ENCODE measurements at places on chromosomes 1 and 21.

GRCh38 chr1:180928331-180929230, 15.9 kb downstream of the KIAA1614 start:
- DNase-seq = peak; percentile 5

- no peak for DNase-seq
These were observed 27.7 kb upstream of the KANK4 start for GRCh38 chr1:62346886-62347285.

DNA sequence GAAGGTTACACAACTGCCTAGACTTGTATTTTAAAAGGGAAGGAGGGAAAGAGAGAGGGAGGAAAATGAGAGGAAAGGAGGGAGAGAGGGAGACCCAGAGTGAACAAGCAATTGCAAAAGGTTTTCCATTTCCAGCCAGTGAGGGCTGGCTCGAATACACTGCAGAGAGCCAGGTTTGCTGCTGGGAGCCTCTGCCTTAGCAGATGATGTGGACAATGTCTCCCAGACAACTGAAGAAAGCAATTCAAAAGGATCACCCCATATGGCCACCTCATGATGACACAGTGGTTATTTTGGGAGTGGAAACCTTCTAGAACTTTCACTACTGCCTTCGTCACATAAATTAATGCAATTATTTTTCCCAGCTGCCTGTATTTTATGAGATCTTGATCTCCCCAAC, 86.4 kb downstream of the BCAR3 start:
- no peak for DNase-seq

GRCh38 chr21:45328198-45329091, 40.8 kb upstream of the POFUT2 start:
- DNase-seq = no peak

DNA sequence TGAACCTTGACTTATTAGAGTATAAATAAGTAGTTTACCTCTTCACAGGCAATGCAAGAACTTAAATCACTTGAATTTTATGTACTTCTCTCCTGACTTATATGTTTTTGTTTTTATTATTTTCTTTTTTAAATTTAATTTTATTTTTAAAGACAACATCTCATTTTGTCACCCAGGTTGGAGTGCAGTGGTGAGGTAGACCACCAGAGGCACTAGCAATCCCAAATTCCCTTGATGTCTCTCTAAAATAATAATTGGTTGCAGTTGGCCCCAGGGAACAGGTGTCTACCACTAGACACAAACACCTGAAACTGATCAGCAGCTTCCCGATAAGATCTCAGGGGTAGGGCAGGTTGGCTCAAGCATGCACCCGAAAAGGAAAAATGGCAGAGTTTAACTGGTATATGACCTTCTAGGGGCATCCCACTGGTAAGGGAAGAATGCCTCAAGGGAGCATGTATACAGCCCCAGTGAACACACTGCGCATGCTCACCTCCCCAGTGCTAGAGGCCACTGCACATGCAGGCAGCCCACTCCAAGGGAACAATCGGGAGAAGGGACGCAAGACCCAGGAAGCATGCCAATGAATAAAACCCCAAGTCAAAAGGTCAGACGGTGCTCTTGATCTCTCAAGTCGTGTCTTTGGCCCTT, 14.6 kb downstream of the EXOC8 start:
- no peak for DNase-seq

- DNase-seq = no peak
These were observed 45.7 kb downstream of the ABCD3 start for GRCh38 chr1:94463765-94464330.

GRCh38 chr1:115719285-115719684, 49.2 kb downstream of the CASQ2 start:
- DNase-seq = no peak

DNA sequence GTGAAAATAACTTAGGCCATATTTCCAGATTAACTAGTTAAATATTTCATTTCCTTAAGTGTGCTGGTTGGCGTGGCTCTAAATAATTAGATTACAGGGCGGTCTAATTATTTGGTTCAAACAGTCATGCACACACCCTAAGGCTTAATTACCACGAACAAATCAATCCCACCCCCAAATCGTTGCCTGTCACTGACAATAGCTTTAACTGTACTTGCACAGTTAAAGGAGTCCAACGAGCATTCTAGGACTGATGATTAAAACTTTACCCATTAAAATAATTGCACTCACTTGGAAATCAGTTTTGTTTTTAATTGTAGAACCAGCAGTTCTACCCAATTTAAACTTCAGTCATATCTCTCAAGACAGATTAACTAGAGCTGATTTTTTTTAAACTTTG, 1.5 kb upstream of the POU2F1 start:
- no peak for DNase-seq

DNA sequence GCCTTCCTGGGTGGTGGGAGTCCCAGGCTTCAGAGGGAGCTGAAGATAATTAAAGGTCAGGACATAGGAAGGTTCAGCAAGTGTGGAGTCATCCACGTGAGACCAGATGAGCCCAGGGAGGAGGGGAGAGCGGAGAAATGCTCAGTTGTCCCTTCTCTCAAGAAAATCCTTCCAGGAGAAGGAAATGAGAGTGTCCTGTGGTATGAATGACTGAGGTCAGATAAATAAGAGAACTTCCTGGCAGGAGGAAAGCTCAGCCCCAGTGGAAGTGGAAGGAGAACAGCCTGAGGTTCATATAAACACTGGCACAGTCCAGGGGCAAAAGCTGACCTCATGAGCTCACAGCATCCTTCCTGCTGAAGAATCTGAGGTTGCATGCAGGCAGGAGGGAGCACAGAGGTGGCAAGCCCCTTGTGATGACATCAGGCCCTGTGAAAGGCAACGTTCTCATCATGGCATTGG, 97.6 kb downstream of the NAV1 start:
- no peak for DNase-seq

DNA sequence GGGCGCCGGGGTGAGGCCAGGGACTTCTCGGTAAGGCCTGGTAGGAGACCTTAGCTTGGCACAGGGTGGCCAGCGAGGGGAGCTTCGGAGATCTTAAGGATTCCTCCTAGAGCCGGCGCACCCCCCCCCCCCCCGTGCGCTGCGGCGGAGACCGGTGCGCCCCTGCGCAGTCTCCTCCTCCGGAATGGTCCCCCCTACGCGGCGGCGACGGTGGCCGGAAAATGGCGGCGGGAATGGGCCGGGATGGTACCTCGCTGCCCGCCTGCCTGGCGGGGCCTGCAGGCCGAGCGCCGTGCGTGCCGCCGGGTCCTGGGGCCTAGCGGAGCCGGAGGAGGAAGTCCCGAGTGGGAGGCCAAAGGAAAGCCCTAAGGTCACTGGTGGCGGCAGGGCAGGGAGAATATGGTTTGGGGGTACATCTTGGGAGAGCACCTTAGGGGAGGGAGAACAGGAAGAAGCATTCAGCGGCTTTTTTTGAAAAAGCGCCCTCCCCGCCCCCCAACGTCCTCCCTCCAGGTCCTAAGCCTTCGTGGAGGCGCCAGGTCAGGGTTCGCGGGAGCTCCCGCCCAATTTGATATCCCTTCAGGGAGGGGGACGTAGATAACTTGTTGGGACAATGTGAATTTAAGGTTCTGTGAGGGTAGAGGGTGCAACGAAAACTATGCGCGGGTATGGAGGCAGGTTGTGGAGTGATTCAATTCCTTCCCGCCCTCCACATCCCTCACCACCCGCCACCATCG, 429 bp downstream of the SRRM1 start:
- no peak for DNase-seq

DNA sequence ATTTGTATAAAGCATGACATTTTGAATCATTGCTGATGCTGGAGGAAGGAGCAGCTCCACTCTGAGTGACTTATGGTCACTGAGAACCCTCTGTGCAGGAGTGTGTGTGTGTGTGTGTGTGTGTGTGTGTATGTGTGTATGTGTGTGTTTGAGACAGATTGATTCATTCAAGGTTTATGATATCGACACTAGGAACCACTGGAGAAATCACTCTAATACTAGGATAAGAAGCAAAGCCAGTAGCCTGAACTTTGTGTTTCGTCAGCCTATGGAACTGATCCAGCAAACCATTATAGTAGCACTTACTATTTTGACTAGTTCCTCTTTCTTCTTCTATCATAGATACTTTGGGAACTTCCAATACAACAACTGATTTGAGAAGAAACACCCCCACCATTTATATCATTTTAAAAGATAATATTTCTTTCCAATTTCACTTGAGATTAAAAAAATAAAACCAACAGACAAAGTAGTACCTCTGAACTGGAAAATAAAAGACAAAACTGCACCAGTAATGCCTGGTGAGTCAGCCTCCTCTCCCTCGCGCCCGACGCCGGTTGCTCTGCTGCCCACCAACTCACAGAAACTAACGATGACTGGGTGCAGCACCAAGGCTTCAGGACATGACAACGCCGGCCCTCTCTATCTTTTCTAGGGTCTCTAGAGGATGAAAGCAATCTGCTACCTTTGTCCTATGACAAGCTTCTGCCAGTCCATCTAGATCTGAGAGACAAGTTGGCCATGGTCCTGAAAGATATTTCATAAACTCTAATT, 20.9 kb downstream of the SLAMF1 start:
- DNase-seq = no peak

DNA sequence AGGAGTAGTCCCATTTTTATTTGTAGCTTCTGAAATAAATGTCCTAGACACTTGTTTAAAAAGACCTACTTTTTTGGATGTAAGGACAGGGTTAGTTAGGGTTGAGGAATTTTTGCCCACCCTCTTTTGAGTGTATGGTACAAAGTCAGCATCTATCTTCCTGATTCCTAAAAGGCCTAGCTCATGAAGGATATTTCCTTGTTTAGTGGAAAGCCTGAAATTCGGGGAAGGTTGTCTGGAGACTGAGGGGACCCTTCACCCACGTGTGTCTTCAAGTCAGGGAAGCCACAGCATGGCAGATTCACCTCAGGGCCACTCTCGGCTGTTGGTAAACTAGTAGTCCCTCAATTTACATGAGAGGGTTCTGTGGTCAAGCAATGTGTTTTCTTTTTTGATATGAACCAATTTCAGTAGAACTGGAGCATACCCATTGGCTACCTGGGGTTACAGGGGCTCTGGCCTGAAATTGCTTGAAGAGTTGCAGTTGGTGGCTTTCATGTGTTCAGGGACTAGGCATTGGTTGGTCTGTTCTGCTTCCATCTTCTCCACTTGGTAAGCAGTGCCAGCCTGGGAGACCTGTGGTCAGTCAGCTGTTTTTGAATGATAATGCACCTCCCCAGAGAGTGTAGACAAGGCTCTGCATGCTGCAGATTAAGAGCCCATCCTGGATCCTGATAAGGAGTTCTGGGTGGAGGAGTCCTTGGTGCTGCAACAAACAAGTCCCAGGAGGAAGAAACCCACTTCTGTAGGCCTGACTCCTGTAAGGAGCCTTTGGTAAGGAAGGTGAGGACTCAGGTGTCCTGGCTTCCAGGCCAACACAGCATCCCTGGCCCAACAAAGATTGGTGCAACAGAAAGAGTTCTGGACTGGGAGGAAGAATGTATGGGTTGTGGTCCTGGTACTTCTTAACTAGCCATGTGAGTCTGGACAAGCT, 6.3 kb downstream of the BTG2 start:
- no peak for DNase-seq

GRCh38 chr1:91076834-91077233, 55.0 kb upstream of the ZNF644 start:
- DNase-seq = no peak

- DNase-seq = no peak
These were observed 9.8 kb upstream of the IFNAR2 start for GRCh38 chr21:33219954-33220353.

DNA sequence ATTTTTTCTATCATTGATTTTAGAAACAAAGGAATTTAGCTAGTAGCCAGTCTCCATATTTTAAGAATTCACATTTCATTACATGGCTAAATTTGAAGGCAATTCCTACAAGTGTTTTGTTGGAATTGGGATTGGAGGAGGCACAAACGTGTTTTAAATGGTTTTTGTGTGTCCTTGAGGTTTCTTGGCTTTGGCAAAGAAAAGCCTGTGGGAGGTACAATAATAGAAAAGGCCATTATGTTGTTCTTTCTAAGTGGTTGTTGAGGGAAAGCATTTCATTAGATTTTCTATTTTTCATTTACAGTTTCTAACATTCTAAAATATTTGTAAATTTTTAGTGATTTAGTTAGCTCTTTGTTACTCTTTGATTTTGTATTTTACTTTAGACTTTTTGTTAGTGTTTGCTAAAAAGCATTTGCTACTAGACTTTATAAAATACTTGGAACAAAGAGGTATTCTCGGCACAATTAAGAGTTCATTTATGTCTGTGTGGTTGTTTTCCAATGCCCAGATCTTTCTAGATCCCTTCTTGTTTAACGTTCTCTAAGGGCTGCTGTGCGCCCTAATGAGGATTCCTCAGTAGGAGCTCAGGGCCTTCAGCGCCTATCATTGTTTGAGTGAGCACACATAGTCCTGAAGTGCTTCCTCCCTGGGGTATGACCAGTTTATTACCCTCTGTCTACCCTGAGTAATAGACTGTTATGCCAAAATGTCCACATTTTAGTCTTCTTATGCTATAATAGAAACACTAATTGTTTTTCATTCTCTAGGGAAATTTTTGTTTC, 70.0 kb upstream of the KIAA1614 start:
- DNase-seq = no peak

- DNase-seq = no peak
These were observed 1.6 kb downstream of the C1orf21 start for GRCh38 chr1:184388319-184388889.

DNA sequence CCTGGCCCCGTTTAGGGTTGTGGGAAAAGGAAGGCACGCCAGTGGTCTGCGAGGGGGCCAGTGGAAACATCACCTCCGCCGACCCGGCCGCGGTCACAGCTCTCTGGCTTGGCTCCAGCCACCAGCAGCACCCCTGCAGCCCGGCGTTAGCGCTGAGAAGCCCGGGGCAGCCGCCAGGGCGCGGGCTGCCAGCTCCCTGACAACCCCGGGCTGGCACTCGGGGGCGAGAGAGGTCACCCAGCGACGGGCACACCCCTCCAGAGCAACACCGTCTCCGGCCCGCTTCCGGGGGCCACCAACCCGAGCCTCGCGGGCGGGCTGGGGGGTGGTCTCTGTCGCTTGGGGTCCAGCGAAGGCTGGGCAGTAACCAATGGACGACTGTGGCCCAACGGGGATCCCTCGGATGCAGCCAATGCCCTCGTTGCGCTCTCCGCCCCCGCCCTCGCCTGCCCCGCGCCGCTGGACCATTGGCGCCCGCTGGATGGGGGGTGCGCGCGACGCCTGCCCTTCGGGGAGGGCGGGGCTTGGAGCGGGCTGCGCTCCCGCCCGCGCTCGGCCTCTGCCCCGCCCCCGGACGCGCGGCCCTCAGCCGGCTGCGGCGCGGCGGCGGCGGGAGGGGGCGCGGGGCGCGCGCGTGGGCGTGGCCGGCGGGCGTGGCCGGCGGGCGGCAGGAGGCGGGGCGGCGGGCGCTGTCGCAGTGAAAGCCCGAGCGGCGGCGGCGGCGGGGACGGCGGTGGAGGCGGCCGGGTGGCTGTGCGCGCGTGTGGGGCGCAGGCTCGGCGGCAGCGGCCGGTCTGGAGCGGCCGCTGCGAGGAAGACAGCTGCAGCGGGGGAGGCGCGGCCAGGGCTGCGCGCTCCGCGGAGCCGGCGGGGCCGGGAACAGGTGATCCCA, at the start of gene MAN1C1:
MAN1C1 (plus strand) TSS at position 697 of the 892 bp plus-strand sequence. CDS start 1,007 bp downstream, outside the sequence.
- peak; percentile 31 for DNase-seq

GRCh38 chr1:214993419-214993818, 89.1 kb upstream of the KCNK2 start:
- no peak for DNase-seq

DNA sequence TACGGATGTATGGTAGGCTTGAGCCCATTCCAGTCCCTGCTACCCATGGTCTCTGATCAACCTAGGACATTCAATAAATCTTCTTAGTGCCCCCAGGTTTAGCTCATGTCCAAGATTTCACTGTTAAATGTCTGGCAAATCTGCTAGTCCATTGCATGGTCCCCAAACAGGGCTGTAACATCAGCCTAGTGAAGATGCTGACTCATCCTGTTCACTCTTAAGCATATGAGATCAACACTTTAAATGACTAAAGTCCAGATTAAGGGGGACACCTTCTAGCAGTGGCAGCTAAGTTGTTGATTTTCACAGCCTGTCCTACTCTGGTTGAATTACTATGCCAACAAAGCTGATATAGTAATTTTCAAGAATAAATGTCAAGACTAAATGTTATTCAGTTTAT, 46.5 kb upstream of the NUF2 start:
- DNase-seq = no peak

Data from NCI-H1436 treated with DMSO at 0.1 percent for 48 hours (cell line).